Fibroblast of pulmonary artery (primary cell): ENCODE measurements at places on chromosomes 1 and 21.

- DNase-seq = peak; percentile 82
Observed at GRCh38 chr21:14995695-14996490, 68.9 kb downstream of the NRIP1 start.

DNA sequence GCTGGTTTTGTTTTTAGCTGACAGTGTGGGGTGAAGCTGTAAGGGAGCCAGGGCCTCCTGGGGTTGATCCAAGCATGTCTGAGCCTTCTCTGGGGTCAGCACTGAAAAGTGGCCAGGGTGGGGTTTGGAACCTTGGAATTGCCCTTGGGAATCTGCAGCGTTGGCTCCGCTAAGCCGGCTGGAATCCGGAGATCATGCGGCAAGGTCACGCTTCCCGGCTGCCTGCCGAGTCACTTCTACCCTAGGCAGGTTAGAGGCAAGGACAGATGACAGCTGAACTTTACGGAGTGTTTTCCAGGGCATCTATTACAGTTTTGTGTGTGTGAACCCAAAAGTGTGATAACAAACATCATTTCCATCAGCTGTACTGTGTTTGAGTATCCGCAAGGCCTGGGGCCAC lies 17.1 kb downstream of the ABCG1 start:
- DNase-seq = no peak

DNA sequence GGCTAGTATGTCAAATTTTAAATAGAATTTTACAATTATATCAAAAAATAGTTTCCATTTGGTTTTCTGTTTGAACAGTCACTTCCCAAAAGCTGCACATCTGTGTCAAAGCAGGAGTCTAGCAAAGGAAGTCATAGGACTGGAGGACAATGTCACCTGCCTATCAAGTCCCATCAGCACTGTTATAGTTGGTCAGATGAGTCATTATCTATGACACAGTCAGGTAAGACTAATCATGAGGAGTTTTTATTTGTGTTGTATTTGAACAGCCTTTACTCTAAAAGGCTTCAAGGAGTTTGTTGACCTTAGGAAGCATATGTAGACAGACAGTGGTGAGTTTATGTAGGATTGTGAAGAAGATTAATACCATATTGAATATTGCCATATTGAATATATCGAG lies 74.2 kb upstream of the QSOX1 start:
- DNase-seq = no peak

DNA sequence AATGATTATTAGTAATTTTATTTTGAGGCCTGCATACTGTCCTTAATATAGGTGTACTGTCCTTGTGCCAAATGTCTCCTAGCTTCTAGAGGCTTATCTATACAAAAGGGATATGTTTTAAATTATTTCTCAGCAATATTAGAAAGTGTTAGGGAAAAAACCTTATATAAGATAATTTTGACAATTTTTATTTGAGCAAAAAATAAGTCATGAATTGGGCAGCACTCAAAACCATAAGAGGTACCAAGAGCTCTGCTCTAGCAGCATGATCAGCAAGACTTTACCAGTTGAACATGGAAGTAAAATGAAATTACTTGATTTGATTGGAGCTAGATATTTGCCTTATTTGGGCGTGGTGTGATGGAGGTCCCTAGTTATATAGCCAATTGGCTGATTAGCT lies 157.1 kb downstream of the PTBP2 start:
- DNase-seq = no peak

DNA sequence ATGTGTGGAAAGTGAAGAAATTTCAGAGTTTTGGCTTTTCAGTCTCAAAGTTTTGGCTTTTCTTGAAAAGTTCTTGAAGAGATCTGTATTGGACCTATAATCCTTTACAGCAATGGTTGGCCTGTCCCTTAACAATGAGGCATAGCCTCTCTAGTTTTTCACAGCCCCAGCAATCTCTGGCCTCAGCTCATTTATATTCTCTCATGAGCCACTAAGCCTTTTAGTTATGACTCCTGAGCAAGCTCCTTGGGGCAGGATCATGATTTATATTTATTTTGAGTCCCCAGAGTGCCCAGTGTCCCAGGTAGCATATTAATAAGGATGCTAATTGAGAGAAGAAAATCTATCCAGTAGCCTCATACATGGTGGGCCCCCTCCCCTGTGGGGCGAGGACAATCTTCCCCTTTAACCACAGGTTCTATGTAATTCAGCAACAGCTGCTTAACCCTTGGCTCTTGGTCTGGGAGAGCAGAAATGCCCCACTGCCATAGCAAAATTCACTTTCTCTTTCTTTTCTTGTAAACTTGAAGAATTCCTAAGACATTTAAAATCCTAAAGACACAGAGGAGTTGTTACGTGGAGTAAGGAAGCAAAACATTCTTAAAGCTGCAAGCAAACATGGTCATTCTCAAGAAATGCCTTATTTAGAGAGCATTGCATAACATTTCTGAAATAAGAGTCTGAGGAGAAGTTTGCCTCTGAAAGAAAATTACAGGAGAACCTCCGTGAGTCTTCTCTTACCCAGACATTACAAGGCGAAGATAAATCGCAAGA lies 6.3 kb downstream of the NGF start:
- peak; percentile 41 for DNase-seq

- no peak for DNase-seq
Observed at GRCh38 chr1:20138346-20138745, 777 bp upstream of the PLA2G2F start.

DNA sequence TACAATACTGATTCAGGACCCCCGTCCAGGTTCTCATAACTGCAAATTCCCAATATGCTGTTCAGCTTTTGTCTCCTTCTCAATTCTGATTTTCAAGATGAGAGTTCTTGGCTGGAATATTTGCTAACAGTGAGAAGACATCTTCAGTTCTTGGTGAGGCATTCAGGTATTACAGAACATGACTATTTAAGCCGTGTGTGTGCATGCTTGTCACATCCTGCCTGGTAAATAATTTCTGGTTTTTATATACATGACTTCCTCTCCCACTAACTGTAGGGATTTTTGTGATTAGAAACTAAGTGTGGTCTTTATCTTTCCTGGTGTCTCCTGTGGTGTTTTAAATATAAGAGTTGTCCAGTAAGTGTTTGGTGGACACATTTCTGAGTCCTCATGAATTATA lies 10.2 kb upstream of the SLC19A2 start:
- DNase-seq = no peak

DNA sequence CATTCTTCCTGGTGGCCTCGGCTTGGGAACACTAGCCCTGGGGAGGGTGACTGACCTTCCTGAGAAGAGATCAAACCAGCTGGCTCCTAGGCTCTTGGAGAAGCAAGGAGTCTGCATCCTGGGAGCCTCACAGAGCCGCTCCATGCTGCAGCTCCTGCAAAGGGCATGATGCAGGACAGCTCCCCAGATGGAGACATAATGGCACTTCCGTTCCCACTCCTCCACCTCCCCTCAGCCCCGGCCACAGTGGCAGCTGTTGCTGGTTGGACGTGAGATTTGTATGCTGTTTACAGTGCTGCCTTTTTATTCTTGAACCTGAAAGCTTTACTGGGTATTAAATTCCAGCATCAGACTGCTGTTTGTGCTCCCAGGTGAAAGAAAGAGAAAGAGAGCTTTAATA lies 83.7 kb upstream of the CTTNBP2NL start:
- DNase-seq = no peak

DNA sequence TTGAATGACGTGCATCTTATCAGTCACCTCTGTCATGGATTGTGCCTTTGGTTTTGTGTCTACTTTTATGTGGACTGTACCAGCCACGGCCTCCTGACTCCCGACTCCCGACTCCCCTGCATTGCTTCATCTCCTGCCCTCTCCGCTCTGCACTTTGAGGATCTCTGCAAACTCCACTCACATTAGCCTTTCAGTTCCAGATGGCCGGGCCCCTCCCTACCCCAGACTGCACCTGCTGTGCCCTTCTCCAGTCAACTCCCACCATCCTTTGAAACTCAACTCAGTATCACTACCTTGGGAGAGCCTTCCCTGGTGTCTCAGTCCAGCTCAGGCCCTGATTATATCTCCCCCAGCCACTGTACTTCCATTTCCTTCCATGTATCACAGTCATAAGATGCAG lies 71.4 kb downstream of the MDM4 start:
- DNase-seq = no peak

DNA sequence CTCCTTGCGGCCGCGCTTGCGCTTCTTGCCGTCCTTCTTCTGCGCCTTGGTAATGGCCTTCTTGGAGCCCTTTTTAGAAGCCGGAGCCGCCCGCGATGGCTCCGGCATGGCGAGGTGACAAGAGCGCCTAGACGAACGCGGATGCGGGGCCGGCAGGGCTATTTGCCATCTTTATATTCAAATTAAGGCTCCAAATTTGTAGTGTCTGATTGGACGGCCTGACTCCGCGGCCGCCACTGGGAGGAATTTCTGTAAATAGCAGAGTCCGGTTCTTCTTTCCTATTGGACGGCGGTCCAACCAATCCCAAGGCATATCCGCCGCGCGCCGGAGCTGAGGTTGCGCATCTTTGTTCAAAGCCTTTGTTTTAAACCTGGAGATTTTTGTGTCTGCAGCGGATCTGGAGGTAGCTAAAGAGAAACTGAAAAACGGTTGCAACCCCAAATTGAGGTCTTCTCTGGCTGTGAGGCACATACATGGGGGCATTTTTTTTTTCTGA lies 22.6 kb upstream of the RNF187 start:
- DNase-seq = peak; percentile 84

DNA sequence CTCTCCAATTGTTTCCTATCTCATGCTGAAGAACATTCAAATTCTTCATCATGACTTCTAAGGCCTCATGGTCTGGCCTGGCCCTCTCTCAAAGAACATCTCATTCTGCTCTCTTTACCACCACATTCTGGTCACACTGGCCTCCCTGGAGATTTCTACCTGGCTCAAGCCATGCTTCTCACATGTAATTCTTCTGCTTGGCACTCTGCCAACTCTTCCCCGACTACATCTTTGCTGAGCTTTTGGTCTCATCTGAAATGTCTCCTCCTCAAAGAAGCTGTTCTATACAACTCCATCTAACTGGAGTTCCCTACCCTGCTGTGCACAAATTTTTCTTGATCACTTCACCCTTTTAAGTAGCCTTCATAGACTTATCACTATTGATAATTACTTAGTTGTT lies 1.4 kb upstream of the TBX19 start:
- DNase-seq = no peak

- DNase-seq = no peak
Observed at GRCh38 chr21:34020983-34021553, 52.3 kb upstream of the MRPS6 start.

- no peak for DNase-seq
Observed at GRCh38 chr1:167365360-167365759, 144.7 kb downstream of the POU2F1 start.

DNA sequence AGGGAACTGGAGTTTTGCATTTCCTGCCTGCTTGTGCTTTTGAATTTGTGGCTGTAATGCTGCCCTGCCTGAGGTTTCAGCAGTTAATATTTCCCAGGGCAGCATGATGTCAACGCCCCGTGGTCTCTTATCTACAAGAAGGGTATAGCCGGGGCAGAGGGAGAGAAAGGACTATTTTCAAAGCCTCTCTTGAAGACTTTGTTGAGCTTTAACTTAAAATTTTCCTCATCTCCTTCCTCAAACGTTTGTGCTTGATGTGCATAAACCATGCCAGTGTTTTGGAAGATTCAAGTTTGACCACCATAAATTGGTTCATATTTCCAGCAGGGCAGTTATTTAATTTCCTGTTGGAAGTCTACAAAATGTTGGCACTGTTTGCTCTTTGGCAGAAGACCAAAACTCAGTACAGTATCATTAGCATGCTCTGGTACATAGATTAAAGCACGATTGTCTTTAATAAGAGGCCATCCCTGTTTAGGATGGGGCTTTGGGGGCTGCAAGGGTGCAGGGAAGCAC lies 43.4 kb downstream of the ROR1 start:
- DNase-seq = peak; percentile 66

DNA sequence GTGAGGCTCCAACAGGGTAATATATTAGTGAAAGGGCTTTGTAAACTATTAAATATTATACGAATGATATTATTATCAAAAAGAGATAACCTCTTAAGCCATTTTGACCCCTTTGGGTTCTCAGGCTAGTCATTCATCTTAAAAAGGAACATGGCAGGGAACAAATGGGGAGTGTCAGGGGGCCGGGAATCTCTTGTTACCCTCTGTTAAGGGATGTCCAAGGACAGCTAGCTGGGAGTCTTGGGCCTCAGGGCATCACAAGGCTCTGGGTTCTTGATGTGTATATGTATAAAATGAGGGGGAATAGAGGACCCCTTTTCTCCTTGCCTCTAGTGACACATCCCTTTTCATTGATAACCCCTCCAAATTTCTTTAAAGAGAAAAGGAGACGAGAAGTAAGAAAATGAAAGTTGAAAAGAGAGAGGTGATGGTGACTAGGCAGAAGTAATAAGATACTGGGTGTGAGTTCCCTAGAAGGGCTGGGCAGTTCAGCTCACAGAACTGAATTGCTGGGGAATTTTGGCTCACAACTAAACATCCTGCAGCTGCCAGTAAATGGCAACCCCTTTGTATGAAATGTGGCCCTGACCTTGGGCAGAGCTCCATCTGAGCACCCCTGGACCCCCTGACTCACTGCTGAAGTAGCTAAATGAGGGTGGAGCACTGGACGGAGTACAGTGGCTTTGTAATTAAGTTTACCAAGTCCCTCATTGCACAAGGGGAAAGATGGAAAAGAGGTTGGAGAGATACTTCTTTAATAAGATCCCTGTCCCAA lies 20.0 kb upstream of the ZNF326 start:
- DNase-seq = peak; percentile 68

- no peak for DNase-seq
Observed at GRCh38 chr1:185367218-185367617, 50.2 kb upstream of the IVNS1ABP start.

GRCh38 chr21:45430521-45431501 lies 25.8 kb downstream of the COL18A1 start:
- no peak for DNase-seq

GRCh38 chr1:184210031-184210430 lies 158.5 kb downstream of the TSEN15 start:
- DNase-seq = peak; percentile 16

GRCh38 chr1:22139817-22140216 lies 3.1 kb downstream of the WNT4 start:
- DNase-seq = no peak

- DNase-seq = no peak
Observed at GRCh38 chr1:110672753-110673108, 2.0 kb downstream of the KCNA3 start.

DNA sequence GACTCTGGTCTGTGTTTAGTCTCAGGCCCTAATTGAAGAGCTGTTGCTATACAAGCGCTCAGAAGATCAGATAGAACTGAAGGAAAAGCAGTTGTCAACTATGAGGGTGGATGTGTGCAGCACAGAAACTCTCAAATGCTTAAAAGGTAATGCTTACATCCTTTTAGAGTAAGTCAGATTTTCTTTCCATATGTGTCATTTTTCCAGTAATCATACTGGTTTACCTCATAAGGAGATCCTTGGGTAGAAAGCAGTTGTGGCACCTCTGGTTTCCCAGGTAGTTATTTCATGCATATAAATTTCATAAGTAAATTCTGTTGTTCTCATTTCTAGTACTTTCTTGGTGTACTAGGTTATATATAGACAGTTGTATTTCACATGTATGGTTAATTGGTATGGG lies 43.0 kb upstream of the TARS2 start:
- no peak for DNase-seq

GRCh38 chr1:172717722-172718465 lies 59.0 kb downstream of the FASLG start:
- DNase-seq = no peak

- DNase-seq = no peak
Observed at GRCh38 chr21:42120101-42120902, 49.2 kb downstream of the UMODL1 start.
